ENCODE measurements at places on chromosomes 12 and 14. TPM values are rescaled to one million over a fixed set of nuclear protein-coding genes. Genes with fewer than 3 reads are reported as not detected.

ISM2 gene
- total RNA-seq = under 0.01 TPM

ANKS1B gene
- 0.64 TPM for total RNA-seq

TMEM179 gene
- not detected for total RNA-seq

CORO1C gene
- total RNA-seq = 433 TPM

RARG gene
- total RNA-seq = 29.4 TPM

LRTM2 gene
- total RNA-seq = not detected

KLRD1 gene
- total RNA-seq = under 0.01 TPM

RNASE2 gene
- not detected for total RNA-seq

SCN8A gene
- total RNA-seq = 23.5 TPM

CYP27B1 gene
- 0.97 TPM for total RNA-seq

LUM gene
- 603 TPM for total RNA-seq

IRF2BPL gene
- total RNA-seq = 40.2 TPM

NINJ2 gene
- 0.32 TPM for total RNA-seq

OR10A7 gene
- not detected for total RNA-seq

NANOG gene
- not detected for total RNA-seq

PIK3C2G gene
- not detected for total RNA-seq

CLMN gene
- 0.43 TPM for total RNA-seq

CINP gene
- 51.8 TPM for total RNA-seq

MMP14 gene
- 327 TPM for total RNA-seq

HOXC12 gene
- total RNA-seq = under 0.01 TPM

SPX gene
- under 0.01 TPM for total RNA-seq

OR10G2 gene
- total RNA-seq = not detected

EXOC3L4 gene
- total RNA-seq = under 0.01 TPM

TRPV4 gene
- total RNA-seq = 0.43 TPM

TCL1A gene
- not detected for total RNA-seq

DTX1 gene
- total RNA-seq = not detected

ACTN1 gene
- 1,023 TPM for total RNA-seq

FAM181A gene
- not detected for total RNA-seq

HOXC6 gene
- total RNA-seq = 1.6 TPM

RGS6 gene
- total RNA-seq = not detected

FZD10 gene
- not detected for total RNA-seq

CARMIL3 gene
- total RNA-seq = not detected

TPPP2 gene
- not detected for total RNA-seq

MARK3 gene
- 79.2 TPM for total RNA-seq

CLEC4C gene
- total RNA-seq = not detected

CCDC175 gene
- total RNA-seq = not detected

FAM186B gene
- total RNA-seq = under 0.01 TPM

MGP gene
- 10.6 TPM for total RNA-seq

TMEM121 gene
- total RNA-seq = 2.9 TPM

GDF3 gene
- not detected for total RNA-seq

FLRT2 gene
- 14.7 TPM for total RNA-seq

IL26 gene
- total RNA-seq = not detected
